ENCODE measurements at places on chromosomes 3 and 15.

DNA sequence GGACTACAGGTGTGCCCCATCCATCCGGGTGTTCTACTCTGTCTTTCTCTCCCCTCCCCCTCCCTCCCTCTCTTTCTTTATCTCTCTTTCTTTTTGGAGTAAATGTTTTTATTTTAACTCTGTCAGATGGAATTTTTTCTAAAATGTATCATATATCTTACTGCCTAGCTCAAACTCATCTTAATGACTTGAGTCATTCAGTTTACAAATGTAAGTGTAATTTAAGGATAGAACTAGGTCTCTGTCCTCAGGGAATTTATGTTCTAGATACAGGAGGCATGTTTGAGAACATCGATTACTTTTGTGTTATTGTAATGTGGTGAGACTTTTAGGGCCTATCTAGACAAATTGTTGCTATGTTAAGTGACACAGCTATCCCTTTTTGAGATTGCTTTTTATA lies 3.5 kb downstream of the TBC1D23 start:
- DNase-seq = no peak

DNA sequence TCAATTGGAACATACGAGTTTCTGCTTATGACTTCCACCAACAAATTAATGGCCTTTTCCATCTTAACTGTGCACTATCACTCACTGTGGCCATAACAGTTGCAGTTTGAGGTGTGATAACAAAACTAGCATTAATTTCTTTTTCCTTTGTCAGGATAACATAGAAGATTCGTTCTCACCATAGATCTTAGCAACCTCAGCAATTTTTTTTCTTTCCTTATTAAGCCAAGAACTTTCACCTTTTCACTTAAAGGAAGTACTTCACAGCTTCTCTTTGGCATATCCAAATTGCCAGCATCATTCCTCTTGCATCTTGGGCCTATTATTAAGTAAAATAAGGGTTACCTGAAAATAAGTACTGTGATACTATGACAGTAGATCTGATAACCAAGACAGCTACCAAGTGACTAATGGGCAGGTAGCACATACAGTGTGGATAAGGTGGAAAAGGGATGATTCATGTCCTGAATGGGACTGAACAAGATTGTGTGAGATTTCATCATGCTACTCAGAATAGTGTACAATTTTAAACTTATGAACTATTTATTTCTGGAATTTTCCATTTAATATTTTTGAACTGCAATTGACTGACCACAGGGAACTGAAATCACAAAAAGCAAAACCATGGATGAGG lies 46.6 kb downstream of the CEP70 start:
- no peak for DNase-seq

DNA sequence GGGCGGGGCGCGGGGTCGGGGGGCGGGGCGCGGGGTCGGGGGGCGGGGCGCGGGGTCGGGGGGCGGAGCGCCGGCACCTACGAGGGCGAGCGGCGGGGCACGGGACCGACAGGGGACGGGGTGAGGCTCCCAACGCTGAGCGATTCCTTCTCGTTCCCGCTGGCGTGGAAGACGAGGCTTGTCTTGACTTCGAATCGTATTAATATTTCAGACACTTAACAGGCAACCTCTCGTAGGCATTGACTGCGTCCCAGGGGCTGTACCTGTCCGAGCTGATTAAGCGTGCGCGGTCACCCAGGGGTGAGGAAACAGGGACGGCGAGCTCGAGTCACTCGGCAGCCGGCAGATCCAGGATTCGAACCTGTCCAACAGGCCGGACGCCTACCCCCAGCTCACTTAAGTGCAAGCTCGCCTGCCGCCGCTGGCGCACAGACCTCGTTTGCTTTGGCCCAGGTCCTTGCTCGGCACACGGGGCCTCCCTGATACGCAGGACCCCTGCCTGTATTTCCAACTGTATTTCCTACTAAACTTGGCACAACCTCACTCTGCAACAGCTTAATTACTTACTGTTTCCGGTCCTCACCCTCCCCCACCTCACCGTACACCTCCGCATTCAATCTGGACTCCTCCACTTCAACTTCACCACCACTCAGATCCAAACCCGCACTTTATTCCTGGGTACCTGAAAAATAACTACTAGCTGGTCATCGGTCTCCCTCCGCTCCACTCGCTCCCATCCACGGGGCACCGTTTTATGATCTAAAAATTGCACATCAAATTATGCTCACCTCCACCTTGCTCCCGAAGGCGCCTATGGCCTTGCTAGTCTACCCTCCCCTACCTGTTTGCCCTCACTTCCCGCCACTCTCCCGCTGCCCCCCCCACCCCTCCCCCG lies 722 bp upstream of the ZXDC start:
- no peak for DNase-seq

DNA sequence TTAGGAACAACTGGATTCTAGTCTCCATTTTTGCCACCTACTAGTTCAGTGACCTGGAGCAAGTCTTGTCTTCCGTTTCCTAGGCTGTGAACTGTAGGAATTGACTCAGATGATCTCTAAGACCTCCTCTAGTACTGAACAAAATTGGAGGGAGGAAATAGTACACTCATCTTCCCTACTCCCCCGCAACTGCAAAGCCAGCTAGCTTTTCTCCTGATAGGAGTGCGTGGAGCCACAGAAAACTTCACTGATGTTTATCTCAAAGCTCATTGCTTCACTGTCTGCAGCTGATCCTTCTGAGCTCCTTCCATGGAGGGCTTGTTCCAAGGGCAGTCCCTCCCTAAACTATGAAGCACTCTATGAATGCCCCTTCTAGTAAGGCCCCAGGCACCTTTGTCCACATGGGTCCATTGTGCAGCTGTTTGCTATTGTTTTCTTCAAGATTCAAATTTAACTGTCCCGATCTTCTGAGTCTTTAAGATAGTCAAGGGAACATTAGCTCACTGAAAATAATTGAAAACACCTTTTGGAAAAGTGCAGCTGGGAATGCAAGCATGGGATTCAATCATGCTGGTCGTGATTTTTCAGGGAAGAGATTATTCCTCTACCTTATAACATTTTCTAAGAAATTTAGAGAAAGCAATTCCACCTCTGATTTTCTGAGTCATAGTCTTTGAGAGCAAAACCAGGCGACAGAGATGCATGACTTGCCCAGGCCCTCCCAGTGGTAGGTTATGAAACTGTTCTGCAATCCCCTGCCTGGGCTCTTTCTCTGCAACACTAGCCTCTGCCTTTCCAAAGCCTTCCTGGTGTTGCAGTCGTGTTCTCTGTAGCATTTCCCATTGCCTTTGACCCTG lies 24.3 kb downstream of the FILIP1L start:
- DNase-seq = no peak

- peak; percentile 13 for DNase-seq
Measured at GRCh38 chr15:99105514-99106341, 848 bp downstream of the SYNM start.

DNA sequence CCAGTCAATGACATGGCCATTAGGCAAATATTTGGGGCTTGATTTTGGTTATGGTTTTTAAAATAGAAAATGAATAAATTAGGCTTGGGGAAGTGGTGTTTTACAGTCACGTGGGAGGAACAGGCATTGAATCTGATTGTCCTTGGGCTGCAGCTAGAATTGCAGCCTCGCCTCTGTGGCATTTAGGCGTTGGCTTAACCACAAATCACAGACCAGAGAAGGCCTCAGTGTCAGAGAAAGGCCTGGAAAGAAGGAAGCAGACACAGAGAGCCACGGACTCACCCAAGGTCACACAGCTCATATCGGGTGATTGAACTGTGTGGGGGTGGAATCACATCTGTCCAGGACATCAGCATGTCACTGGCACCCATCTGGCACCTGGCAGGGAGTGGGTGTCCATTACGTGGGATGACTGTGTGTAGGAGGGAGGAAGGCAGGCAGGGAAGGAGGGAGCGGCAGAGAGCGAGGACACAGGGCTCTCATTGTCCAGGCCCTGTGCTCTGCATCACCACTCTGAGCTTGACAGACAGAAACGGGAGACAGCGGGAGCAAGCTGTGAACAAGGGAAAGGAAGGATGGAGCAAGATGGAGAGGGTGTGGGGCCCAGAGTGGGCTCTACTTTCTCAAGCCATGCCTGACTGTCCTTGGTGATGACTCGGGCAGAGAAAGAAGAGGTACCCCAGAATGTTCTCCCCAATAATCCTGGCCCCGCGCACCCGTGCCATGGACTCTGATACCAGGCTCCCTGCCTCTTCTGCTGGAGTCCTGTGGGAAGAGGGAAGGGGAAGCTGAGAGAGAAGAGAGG lies 186.4 kb downstream of the FAM43A start:
- DNase-seq = no peak

- no peak for DNase-seq
Measured at GRCh38 chr3:173886-174285, 22.7 kb upstream of the CHL1 start.

DNA sequence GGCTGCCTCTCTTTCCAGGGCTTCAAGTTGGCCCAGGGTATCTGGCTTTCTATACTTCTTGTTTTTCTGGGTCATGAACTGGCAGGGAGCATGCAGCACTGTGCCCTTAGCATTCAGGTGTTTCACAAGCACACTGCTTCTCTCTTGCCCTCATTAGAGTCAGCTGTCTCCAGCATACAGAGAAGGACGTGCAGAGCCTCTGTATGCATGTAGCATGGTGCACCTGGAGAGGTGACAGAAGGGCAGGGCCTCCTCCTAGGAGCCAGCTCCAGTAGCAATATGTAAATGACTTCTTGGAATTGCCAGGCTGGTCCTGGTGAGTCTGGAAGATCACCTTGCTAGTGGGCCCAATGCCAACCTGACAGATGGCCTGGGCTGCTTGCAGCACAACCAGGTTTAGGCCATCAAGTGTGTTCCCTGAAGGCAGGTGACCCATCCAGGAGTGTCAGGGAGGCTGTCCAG lies 44.8 kb upstream of the ATP2C1 start:
- DNase-seq = no peak

- DNase-seq = no peak
Measured at GRCh38 chr15:68910816-68911215, 19.5 kb upstream of the SPESP1 start.

- no peak for DNase-seq
Measured at GRCh38 chr15:66261056-66261455, 7.5 kb upstream of the MEGF11 start.

DNA sequence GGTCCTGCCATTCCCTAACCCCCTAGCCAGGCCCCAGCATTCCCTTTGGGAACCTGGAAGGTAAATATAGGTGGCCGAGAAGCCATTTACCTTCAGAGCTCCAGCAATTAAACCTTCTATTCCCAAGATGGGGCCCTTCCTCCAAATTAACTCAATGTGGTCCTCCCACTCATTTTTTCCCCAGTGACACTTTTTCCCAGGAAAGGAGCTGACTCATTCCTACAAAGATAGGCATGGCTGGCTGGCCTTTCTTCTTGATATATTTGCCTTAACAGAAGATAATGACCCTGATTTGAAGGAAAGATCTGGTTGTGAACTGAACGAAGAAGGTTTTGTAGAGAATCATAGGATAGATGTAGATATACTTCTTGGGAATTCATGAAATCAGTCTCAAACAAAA lies 279.0 kb upstream of the VEPH1 start:
- DNase-seq = no peak

- DNase-seq = no peak
Measured at GRCh38 chr3:104901396-104901795, 465.3 kb upstream of the ALCAM start.

GRCh38 chr3:194487289-194488054 lies 670 bp upstream of the ATP13A3 start:
- DNase-seq = peak; percentile 16

- DNase-seq = no peak
Measured at GRCh38 chr3:117523418-117523817, 813.8 kb downstream of the TUSC7 start.

GRCh38 chr3:10184250-10184649 lies 19.5 kb downstream of the IRAK2 start:
- no peak for DNase-seq

GRCh38 chr15:84814916-84815315 lies 2.2 kb upstream of the ALPK3 start:
- no peak for DNase-seq

- no peak for DNase-seq
Measured at GRCh38 chr3:170709046-170709445, 123.2 kb upstream of the SLC7A14 start.

- no peak for DNase-seq
Measured at GRCh38 chr3:72163809-72164634, 379.1 kb upstream of the PROK2 start.

DNA sequence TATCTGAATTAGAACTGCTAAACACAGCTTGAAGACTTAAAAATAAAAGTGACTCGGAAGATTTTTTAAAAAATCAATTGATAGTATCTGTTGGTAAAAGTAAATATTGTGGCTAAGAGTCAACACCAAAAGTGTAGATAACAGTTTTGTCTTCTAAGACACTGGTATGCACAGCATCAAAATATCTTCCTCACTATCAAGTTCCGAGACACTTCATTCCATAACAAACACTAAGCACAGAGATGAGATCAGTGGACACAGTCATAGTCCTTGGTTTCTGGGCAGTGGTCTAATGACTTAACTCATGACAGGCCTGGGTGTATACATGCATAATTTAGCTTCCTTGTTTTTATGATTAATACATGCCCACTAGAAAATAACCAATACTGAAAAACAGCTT lies 63.2 kb downstream of the PXYLP1 start:
- DNase-seq = no peak

DNA sequence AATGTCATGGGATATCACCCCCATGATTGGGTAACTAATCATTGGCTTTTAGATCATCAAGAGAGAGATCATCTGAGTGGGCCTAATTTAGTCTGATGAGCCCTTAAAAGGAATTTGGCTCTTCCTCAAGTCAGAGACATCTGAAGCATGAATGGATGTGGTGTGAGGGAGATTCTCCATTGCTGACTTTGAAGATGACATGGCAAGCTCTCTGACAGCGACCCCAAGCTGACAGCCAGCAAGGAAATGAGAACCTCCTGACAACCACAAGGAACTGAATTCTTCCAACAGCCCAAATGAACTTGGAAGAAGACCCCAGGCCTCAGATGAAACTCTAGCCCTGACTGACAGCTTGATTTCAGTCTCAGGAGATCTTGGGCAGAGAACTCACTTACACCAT lies 108.4 kb upstream of the SPATA12 start:
- DNase-seq = no peak

DNA sequence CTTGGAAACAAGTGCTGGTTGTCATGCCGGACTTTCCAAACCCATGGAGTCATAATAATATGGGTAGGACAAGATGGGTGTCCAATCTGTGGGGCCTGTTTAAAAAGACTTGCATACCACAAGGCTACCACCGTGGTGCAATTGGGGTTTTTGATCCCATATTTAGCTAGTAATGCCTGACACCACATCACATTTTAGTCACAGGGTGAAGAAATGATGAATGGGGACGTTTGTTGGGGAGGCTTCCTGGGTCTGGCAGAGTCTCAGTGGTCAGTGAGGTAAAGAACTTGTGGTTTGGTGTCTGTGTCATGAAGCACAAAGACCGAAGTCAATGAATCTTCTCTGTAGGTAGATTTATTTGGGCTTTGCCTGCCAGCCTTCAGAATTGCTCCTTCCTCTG lies 31.0 kb downstream of the P3H2 start:
- DNase-seq = no peak

GRCh38 chr15:39852250-39852649 lies 67.8 kb downstream of the GPR176 start:
- no peak for DNase-seq

GRCh38 chr3:119774444-119774843 lies 7.5 kb upstream of the NR1I2 start:
- DNase-seq = no peak

GRCh38 chr3:7630925-7631324 lies 770.0 kb downstream of the GRM7 start:
- DNase-seq = no peak
